ENCODE measurements at places on chromosomes 16 and 17.
A peak's percentile ranks its signal among the peaks of the same experiment; 100 is the strongest.

GRCh38 chr17:48498164-48498850, 32.5 kb downstream of the HOXB1 start:
- DNase-seq = no peak

DNA sequence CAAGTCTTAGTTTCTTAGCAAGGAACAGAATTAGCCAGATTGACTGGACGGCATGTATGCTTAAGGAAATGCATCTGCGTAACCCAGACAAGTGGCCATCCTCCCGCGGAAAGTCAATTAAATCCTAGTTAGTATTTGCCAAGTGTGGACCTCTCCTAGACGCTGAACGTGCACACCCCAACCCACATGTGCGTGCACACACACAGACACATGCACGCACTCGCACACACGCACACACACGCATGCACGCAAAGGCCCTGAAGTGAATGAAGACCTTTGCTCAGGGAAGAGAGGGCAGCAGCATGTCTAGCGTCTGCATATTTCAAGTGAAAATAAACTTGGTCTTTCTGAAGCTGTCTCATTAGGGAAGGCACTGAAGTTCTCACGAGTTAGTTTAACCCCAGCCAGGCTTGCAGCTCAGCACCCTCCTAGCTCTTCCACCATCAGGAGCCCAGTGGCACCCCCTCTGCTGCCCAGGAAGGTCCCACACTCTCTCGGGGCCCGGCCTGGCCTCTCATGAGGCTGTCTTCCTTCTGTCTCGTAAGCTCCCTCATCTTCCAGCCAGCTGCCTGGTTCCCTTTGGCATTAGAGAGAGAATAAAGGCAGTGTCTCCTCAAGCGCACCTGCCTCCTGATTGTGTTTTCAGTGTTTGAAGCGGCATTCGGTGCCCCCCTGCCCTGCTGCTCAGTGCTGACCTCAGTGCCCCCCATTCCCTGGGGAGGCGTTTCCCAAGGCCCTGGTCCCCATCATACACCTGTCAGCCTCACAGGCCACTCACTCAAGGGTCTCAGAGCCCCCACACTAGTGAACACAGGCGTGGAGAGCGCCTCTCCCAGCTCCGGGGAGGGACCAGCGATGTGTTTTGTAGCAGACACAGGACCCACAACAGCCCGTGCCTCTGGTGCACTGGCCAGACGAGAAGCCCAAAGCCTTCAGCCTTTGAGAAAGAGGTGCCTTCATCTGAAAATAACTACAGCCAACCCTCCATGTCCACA, 52.2 kb upstream of the CHMP6 start:
- no peak for DNase-seq

- no peak for DNase-seq
These were observed 28.2 kb downstream of the ZNF652 start for GRCh38 chr17:49333804-49334203.

DNA sequence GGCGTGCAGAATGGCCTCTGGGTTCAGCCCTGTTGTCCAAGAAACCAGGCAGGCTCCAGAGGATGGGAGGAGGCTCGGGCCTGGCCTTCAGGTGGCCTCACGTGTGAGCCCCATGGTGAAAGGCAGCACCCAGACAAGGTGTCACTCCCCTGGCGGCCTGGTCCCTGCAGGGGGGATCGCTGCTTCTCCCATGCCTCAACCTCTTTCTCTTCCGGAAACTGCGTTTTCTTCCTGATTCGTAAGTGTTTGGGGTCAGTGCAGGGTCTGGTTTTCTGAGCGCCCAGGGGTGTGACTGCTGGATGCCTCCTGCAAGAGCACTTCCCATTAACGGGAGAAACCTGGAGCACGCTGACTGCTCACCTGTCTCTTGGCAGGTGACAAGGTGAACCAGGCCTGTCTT, 70.0 kb upstream of the CIBAR2 start:
- DNase-seq = no peak

DNA sequence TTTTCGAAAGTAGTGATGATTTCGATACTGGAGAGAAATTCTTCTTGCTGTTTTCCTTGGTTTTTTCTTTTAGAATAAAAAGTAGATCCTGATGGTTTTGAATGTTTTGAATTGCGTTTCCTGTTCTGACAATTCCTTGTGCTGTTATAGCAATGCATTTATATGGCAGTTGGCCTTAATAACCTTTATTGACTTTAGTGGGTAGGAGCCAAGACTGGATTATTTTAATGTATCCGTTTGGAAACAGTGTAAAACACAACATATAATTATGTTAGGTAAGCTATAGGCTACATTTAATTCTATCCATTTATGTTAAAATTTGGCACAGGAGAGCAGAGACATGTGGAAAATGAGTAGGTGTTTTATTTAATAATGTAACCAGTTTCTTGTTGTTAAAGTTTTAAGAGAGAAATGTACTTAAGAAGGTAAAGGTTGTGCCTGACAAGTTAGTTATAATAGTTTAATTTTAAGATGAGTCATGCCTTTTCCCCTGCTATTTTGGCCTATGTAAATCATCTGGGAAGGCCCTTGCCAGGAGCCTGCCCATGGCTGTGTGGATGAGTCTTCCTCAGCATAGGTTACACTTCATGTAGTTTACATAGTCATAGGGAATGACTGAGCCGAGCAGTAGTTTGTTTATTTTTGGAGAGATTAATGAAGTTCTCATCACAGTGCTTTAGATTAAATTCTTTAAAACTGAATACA, 189.9 kb downstream of the FTO start:
- no peak for DNase-seq

DNA sequence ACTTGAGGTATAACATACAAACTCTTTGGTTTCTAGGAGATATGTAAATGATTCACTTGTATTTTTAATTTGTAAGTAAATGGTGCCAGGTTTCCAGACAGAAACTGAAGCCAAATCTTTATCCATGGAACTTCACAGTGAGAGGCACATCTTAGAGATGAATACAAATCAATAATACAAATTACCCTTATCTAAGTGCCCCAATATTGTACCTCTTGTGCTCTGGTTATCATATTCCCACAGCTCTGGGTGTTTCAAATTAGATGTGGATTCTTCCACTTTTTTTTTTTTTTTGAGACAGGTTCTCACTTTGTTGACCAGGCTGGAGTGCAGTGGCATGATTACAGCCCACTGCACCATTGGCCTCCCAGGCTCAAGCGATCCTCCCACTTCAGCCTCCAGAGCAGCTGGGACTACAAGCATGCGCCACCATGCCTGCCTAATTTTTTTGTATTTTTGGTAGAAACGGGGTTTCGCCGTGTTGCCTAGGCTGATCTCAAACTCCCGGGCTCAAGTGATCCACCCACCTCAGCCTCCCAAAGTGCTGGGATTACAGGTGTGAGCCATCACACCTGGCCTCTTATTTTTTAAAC, 38.0 kb upstream of the DHX40 start:
- no peak for DNase-seq

GRCh38 chr17:27430882-27431491, 25.3 kb upstream of the KSR1 start:
- DNase-seq = no peak

DNA sequence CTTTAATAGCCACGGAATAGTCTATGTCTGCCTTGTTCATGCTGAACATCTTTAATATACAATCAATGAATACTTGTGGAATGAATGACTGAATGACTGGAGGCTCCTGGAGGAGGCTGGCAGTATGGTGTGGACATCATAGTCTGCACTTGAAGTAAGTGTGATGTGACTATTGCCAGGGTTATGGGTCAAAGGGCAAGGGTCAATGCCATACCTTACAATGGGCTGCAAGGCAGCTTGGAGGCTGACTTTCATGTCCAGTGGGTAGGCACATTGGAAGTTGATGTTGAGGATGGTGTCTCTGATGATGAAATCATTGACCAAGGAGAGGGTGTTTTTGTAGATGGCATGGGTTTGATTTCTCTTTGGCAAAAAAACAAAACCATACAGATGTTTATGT, 7.9 kb downstream of the GP2 start:
- DNase-seq = no peak

DNA sequence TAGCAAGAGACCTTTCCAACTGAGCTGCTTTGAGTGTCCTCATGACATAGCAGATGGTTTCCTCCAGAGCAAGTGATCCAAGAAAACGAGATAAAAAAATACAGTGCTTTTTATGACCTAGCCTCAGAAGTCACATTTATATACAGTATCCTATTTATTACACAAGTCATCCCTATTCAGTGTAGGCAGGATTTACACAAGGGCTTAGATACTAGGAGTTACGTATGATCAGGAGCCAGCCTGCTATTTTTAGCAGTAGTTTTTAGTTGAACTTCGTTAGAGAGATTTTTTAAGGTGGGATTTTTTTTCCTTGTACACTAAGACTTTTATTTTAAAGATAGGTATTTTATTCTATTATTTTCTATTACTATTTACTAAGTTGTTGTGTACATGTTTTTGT, 58.4 kb downstream of the PHKB start:
- no peak for DNase-seq

- no peak for DNase-seq
These were observed 21.6 kb upstream of the STH start for GRCh38 chr17:45977506-45977824.

DNA sequence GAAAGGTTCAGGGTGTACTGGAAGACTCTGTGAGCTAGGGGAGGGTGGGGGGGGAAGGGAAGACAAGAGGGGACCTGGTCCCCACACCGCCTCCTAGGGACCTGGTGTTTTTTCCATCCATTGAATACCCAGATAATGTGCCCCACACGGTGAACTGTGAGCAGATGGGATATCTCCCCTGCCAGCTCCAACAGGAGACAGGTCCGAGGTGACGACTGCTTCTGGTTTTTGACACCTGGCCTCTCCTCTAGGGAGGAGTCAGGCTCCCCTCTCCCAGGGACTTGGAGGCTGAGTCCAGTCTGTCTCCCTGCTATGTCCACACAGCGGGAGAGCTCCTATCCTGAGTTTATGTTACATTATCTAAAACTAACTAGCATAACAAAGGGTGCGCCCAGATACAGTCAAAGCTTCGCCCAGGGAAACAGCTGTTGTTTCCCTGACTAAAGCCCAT, 1.8 kb downstream of the MARVELD3 start:
- no peak for DNase-seq

- DNase-seq = no peak
These were observed 4.1 kb downstream of the MAP3K14 start for GRCh38 chr17:45312477-45313420.

- DNase-seq = no peak
These were observed 26.1 kb downstream of the CDR2 start for GRCh38 chr16:22348291-22348690.

GRCh38 chr17:72578817-72579470, 458.1 kb downstream of the SOX9 start:
- no peak for DNase-seq

DNA sequence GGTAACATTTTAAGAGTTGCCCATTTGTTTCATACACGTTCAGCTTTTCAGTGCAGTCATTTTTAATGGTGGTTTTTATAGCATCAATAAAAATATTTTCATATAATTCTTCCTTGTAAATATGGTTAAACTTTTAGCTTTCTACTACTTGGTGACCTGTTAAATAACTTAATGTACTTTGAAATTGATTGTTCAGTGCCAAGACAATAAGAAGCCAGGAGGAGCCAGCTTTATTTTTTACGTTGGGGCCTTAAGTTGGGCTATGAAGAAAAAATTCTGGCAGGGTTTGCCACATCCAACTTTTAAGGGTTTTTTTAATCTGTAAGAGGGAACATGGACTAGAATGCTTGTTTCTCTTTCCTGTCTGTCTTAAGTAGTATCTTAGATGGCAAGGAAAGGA, 284.2 kb downstream of the FTO start:
- no peak for DNase-seq

- no peak for DNase-seq
These were observed 305.4 kb downstream of the FOXL1 start for GRCh38 chr16:86883583-86884389.

- no peak for DNase-seq
These were observed 39.3 kb downstream of the SMG6 start for GRCh38 chr17:2264067-2264860.

GRCh38 chr17:42493319-42493718, 34.6 kb downstream of the ATP6V0A1 start:
- DNase-seq = no peak

DNA sequence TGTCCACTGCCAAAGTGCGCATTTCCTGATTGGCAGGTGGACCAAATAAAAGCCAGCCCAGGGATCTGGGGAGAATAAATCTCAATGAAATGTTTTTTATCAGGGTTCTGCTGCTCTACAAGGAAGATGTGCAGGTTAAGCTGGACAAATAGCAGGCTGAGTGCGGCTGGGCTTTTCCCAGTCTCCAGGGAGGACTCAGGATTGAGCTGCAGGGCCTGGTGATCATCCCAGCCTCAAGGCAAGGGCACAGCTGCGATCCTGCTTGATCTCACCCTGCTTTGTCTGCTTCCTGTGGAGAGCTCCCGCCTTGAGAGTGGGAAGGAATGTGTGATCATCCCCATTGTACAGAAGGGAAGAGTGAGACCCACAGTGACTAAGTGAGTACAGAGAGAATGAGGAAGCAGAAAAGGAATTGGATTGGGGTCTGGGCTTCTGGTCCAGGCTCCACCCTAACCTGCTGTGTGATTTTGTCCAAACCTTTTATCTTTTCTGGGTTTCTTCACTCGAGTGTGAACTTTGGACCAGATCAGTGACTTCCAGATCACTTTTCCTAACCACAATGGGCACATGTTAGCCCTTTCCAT, 75.3 kb upstream of the CRHR1 start:
- no peak for DNase-seq

DNA sequence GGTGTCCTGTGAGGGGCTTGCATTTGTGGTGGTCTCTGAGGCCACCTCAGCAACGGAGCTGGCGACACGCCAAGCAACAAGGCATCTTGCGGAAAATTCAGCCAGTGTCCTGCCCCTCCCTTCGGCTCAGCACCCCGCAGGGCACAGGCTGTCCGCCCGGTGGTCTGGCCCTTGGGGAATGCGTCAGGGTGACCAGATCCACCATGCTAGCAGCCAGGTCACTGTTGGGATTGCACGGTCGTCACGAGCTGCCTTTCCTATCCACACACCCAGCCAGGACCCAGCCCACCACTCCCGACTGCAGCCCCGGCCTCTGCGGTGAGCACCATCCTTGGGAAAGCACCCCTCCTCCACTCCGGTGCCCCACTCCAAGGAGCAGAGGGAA, 221.2 kb downstream of the NTN1 start:
- no peak for DNase-seq

- no peak for DNase-seq
These were observed 48.3 kb downstream of the CCT6B start for GRCh38 chr17:34913001-34913400.

- no peak for DNase-seq
These were observed 10.2 kb upstream of the EIF1 start for GRCh38 chr17:41678411-41678906.

GRCh38 chr16:11155284-11155806, 100.7 kb downstream of the SOCS1 start:
- DNase-seq = peak; percentile 36

- DNase-seq = no peak
These were observed 21.7 kb downstream of the GRB2 start for GRCh38 chr17:75383842-75384195.

GRCh38 chr17:71580220-71580619, 540.6 kb upstream of the SOX9 start:
- no peak for DNase-seq

Data from stimulated activated CD8-positive, alpha-beta memory T cell treated with anti-CD3 and anti-CD28 coated beads, Interleukin-2, amount 100 ng/mL, for 48 hours (primary cell).